ENCODE measurements at places on chromosomes 2 and 18.

DNA sequence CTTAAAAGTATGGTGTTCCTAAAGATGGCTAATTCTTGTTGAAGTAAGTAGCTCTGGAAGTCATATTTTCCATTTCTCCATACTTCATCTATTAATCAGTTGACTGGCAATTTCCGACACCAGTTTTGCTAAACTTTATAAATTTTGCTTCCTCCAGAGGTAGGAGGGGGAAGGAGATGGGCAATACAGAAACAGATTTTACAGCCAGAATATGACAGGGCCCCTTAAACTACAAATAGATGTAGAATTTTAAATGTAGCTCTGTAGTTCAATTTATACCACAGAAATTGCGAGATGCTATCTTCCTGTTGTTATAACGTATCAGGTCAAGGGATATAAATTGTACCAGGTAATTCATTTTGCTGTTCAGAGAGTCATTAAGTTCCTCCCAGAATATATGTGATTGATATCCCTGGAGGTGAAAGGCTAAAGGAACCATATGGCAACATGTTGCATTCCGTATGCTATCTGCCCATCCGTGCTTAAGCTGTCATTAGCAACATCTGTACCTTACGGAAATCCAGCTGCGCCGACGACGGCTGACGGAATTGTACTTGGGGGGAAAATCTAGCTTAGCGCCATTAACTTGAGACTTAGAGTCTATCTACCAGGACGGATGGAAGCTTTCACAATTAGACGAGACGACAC, 8.4 kb upstream of the NR4A2 start:
- no peak for DNase-seq

DNA sequence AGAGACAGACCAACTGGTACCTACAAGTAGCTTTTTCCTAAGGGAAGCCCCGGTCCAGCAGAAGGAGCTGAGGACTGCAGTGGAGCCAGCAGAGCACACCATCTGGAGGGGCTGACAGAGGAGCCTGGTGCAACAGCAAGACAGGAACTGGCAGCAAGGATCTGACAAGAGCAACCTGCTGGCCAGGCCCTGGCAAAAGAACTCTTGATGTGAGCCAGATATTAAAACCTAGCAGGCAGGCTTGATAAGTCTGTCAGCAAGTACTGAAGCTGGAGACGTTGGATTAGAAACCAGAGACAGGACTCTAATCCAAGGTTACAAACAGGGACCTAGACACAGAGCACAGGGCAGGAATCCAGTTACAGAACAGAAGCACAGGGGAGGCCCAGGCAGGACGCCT, 260.7 kb upstream of the MGAT5 start:
- DNase-seq: no peak

GRCh38 chr2:8098476-8099266, 583.2 kb upstream of the ID2 start:
- no peak for DNase-seq

DNA sequence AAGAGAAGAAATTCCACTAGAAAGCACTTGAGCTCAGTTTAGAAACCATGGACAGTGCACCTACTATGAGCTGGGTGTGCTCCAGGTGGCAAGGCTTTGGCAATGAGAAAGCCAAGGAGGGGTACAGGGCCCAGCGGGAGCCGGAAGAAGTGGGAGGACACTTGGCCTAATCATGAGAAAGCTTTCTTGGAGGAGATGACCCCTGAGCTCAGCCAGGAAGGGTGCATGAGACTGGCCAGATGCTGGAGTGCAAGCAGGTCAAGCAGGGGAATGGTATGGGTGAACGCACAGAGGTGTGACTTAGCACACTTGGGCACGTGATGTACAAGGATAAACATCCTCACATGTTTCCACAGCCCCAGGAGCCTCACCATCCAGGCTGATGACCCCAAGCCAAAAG, 97.2 kb upstream of the GLI2 start:
- DNase-seq: no peak

DNA sequence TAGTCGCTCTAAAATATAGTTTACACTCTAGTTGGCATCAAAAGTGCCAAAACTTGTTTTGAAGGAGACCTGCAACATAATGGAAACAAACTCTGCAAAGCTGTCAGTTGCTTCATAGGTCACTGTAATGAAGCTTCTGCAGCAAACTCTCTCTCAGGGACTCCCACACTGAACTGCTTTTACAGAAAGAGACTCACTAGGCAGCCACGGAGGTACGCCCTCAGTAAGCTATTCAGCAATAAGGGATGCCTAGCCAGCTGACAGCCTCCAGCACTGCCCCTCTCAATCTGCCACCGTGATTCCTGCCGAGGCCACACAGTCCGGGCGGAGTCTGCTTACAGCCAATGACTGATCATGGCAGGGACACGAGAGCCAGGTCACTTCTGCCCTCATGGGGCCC, 51.1 kb downstream of the COLEC12 start:
- DNase-seq: no peak

DNA sequence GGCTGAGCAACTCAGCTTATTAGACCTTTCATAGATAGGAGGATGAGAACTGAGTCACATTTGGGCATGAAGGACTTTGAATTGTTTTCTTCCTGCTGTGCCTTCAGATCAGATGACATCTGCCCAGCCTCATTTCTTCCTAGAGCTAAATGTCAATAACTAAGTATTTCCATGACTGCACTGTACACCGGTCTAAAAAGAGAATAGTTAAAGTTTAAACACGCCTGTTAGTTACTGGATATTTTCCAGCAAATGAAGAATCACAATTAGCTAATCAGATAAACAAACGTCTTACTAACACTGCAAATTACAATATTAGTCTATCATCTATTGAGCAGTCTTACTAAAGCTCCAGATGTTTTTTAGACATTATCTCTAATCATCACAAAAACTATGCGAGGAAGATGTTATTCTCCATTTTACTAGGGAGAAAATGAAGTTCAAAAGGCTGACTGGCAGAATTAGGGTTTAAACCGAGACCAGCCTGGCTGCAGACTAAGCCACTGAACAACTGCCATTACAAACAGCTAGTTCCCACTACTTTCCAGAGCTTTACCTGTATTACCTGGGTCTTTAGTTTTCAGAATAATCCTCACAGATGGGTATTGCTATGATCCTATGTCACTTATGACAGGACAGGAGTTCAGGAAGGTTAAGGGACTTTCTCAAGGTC, 69.4 kb upstream of the ZNF397 start:
- DNase-seq: no peak

GRCh38 chr2:8893474-8893873, 56.1 kb upstream of the KIDINS220 start:
- no peak for DNase-seq

GRCh38 chr2:109692013-109692743, 78.0 kb downstream of the SOWAHC start:
- no peak for DNase-seq

DNA sequence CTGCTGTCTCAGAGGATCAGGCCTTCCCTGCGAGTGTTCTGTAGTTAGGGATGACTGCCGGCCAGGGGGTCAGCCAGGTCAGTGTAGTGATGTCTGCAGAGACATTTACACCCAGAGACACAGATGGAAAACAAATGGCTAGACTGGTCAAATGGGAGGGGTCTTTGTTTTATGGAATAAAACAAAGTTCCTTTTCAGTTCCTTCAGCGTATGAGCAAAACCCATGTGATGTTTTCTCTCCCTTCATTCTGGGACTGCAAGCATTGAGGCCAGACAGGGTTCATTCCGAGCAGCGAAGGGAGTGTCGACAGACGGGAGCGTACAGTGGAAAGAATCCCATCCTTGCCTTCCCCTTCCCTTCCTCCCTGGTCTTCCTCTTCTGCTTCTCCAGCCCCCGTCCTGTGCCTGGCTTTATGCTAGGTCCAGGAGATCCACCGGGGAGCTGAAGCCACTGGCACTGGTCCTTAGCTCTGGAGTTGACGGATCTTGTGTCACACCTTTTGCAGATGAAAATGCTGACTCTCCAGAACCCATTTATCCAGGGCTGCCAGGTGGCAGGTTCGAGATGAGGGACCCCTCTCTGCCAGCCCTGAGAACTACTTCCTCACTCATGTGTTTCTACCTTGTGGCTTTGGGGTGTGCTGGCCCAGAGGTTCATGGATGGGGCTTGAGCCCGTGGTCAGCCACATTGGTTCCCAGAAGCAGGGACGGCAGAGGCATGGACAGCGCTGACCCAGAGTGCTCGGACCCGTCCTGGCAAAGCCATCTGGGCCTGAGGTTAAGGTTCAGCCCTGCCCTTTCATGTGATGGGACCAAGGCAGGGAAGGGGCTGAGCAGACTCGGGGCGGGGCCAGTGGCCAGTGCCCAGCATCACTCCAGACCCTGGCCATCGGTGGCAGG, 24.2 kb downstream of the ITGB1BP1 start:
- no peak for DNase-seq

- DNase-seq: no peak
These were observed 59.5 kb downstream of the DPYSL5 start for GRCh38 chr2:26907416-26907815.
